ENCODE measurements at places on chromosomes 7 and 10.

GRCh38 chr7:28956608-28957063 is 1.5 kb downstream of the TRIL start:
- no peak for DNase-seq

DNA sequence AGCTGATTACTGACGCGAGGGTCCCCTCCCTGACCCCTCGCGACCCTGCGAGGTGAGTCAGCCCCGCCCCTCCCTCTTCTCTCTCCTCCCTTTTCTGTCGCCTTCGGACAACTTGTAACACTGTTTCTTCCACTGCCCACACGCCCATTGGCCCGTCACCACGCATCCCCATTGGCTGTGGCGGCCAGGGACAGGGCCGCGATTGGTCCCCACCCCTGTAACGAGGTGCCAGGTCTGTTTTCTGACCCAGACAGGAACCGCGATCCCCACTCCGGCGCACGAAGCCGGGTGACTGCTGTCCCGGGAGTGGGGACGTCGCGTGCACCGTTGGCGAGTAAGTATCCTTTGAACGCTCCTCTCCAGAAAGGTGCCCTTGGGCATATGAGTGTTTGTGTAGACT is at the start of gene STRA8:
Gene STRA8 (plus strand): TSS at position 269 of the 400 bp plus-strand sequence. CDS start 6,687 bp downstream, outside the sequence.
- no peak for DNase-seq

DNA sequence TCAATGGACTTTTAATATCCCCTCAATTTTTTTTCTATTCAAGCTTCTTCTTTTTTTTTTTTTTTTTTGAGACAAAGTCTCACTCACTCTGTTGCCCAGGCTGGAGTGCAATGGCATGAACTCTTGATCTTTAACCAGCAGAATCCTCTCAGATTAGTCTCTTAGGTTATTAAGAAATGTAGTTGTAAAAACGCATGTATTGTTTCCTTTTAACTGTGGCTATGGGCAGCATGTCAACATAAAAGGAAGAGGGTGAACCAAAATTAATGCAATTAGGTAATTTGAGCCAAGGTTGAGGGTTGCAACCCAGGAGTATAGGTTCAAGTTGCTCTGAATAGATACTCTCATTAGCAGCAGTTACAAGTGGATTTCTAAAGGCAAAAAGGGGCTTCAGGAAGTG is 4.3 kb upstream of the GSTO1 start:
- DNase-seq, result no peak

GRCh38 chr10:74047871-74048270 is 50.0 kb downstream of the VCL start:
- no peak for DNase-seq

GRCh38 chr10:98316170-98316569 is 48.2 kb upstream of the LOXL4 start:
- no peak for DNase-seq

GRCh38 chr7:128940494-128941322 is 3.0 kb downstream of the IRF5 start:
- no peak for DNase-seq

DNA sequence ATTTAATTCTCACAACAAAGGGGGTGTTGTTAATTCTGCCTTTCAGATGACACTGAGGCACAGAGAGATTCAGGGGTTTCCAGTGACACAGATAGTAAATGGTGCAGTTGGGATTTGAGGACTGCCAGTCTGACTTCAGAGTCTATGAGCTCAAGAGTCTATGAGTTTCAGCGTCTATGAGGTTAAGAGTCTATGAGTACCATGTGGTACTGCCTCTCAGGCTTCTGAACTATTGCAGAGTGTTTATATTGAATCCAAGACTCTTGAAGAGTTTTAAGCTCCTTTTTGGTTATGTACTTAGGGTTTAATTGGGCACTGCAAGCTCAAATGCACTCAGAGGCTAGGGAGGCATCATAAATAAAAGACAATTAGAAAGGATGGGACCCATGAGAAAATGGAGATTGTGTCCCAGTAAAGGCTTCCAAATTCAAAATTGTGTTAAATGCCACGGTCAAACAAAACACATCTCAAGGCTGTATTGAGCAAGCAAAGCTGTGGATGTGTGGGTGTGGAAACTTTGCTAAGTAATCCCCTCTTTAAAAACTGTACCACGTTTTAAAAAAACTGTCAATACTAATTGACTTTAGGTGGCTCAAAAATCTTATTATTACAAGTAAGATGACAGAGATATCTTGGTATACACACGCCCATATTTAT is 123.9 kb upstream of the FAM171A1 start:
- no peak for DNase-seq

DNA sequence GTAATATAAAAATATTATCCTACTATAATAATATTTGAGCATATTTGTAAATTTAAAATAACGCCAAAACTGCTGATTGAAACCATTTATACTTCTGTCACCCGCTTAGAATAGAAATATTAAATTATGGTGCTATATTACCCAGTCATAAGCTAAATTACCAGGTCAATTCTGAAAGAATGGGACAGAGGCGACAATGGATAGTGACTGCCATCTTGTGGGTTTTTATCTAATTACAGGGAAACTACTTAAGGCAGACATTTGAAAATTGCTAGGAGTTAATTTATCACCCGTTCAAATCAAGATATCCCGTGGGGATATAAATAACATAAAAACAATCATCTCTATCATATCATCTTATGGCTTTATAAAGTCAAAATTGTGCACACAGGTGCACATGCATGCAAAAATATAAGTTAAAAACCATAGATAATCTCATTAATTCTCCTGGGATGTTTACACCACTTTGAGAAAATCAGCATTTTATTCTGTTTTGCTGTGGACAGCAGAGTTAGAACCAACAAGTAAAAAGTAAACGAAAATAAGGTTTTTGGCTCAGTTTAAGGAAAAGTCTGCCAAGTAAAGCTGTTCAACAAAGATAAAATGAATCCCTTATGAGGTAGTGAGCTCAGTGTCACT is 41.3 kb upstream of the HPSE2 start:
- no peak for DNase-seq

GRCh38 chr10:93773120-93773519 is 15.4 kb downstream of the LGI1 start:
- DNase-seq, result no peak

GRCh38 chr7:45978731-45979211 is 57.7 kb upstream of the IGFBP3 start:
- DNase-seq, result no peak

DNA sequence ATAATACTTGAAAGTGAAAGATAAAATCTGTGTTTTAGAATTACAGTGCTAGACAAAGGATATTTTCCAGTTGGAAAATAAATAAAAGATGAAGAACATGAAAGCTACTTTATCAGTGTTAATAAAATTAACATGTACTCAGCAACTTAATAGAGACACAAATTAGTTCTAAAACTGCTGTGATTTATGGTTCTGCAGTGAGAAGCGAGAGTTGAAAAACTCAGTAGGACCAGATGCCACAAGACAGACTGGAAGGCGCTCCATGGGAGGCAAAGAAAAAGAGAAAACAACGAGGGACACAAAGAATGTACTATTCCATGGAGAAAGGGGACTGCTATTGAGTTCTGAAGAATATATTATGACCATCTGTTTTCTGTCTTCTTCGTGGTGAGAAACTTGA is 590.4 kb downstream of the PHTF2 start:
- DNase-seq, result no peak

DNA sequence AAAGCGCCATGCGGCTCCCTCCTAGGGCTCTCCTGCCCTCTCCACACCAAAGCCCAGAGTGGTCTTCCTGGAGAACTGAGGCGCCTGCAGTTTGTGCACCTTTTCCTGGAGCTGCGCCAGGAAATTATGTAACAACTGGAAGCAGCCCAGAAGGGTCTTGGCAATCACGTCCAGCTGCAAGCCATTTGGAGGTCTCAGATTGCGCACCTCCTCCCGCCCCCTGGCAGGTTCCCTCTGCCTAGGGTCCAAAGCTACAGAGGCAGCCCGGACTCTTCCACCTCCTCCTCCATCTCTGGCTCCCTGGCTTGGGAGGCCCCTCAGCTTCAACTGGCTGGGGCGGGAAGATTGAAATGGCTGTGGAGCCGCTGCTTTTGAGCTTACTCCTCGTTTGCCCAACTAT is 34.0 kb upstream of the SFTPD start:
- DNase-seq, result no peak

DNA sequence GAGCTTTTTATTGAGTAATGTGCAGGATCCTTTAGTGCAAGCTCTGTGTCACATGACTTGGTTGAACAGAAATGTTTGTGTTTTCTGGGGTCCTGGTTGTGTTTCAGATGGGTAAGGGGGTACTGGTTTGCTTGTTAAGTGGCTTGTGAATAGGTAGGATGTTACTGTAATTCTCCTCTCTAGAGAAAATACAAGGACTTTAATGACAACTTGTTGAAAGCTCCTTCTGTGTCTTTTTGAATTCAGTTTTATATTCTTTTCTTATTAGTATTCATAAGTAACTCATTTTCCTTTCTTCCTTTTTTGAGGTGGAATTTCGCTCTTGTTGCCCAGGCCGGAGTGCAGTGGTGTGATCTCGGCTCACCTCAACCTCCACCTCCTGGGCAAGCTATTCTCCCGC is 85.5 kb upstream of the BTBD16 start:
- no peak for DNase-seq

- DNase-seq, result no peak
Observed at GRCh38 chr10:5900247-5900646, 10.2 kb downstream of the FBH1 start.
